ENCODE measurements at places on chromosomes 1 and 21.

- DNase-seq: no peak
These were observed 17.3 kb downstream of the CHD5 start for GRCh38 chr1:6162773-6163172.

GRCh38 chr1:174990382-174990999 lies 9.3 kb upstream of the CACYBP start:
- peak; percentile 80 for DNase-seq

GRCh38 chr1:3266870-3267549 lies 187.5 kb upstream of the ARHGEF16 start:
- DNase-seq: no peak

DNA sequence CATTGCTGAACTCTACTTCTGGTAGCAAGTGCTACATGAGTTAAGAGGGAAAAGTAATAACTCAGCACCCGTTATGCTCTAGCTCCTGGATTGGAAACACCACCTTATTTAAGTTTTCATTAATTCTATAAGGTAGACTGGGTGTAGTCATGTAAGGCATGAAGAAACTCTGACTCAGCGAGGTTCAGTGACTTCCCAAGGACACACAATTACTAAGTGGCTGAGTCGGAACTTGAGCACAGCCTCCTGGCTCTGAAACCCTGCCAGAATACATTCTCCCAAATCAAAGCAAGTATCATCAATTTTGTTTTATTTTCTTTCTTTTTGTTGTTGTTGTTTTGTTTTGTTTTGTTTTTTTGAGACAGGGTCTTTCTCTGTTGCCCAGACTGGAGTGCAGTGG lies 29.1 kb upstream of the SCCPDH start:
- no peak for DNase-seq

- no peak for DNase-seq
These were observed 84.4 kb downstream of the MACF1 start for GRCh38 chr1:39288735-39289465.

GRCh38 chr1:176847052-176847451 lies 317.5 kb downstream of the ASTN1 start:
- no peak for DNase-seq

- DNase-seq: no peak
These were observed 26.2 kb upstream of the KIF26B start for GRCh38 chr1:245128381-245129101.

DNA sequence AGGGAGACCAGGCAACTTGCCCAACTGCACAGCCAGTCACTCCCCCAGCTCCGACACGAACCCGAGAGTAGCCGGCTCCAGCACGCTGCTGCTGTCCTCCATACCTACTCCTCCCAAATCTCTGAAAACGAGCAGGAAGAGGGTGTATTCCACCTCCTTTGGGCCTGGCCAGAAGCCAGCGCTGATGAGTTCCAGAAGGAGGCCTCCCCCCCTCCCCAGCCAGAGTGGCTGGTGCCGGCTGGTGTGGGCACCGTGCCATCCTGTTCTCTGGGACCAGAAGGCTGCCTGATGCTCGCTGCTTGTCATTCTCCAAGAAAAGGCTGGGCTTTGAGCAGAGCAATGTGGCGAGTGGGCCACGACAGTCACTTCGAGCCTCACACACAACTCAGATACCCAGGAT lies 22.2 kb downstream of the KCNN3 start:
- no peak for DNase-seq

DNA sequence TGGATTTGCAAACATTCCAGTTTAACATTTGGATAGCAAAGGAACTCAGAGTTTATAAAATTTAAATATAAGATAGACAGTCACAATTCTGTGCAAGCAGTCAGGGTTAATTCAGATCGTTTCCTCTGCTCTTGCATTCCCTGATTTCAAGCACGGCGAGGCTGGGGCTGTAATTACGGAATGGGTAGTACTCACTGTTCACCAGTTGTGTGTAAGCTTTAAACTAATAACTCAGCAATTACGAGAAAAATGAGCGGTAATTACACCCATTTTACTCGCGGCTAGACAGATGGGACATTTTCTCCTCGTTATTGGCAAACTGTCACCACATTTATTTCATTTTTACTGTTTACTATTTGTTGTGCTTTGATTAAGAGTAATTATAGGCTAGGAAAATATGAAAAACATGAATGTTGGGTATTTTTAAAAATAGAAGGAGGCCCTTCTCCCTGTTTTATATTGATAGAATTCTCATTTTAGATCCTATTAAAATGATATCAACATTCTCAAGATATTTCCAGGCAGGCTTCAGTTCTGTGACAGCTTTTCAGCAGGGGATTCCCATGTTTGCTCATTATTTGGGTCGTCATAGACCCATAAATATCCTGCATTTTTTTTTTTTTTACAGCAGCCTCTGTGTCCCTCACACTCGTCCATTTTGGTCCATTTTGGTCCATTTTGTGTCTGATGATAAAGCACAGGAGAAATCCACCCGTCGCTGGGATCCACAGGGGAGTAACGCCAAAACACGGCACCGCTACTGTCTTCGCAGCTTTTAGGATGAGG lies 208.3 kb downstream of the DSCAM start:
- no peak for DNase-seq

DNA sequence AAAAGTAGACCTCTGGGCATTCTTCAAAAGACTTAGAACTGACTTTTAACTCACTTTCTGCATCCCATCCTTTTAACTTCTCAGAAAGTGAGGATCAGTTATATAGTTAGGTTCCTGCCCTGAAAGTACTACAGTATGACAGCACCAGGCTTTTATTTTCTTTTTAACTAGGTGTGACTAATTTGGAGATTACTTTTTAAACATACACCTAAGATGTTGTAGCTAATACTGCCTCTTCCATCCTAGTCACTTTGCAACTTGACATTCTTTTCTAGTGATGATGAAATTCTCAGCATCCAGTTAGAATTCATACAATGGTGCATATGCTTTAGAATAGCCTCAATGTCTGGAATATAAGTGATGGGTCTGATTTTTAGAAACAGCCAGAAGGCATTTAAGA lies 24.6 kb downstream of the RUNX1 start:
- DNase-seq: no peak

GRCh38 chr1:25958465-25958864 lies 39.4 kb downstream of the PAFAH2 start:
- DNase-seq: peak; percentile 84

Measured in GM03348 (cell line).